ENCODE measurements at places on chromosomes 16 and 17.

GRCh38 chr17:81513753-81514488, 1.3 kb upstream of the ACTG1 start:
- DNase-seq = peak; percentile 21

- DNase-seq = no peak
Measured at GRCh38 chr17:42760652-42761581, at the start of gene RAMP2. Gene RAMP2, plus strand, starts transcription at chr17:42761227. Its CDS starts 35 bp downstream, at chr17:42761262.

DNA sequence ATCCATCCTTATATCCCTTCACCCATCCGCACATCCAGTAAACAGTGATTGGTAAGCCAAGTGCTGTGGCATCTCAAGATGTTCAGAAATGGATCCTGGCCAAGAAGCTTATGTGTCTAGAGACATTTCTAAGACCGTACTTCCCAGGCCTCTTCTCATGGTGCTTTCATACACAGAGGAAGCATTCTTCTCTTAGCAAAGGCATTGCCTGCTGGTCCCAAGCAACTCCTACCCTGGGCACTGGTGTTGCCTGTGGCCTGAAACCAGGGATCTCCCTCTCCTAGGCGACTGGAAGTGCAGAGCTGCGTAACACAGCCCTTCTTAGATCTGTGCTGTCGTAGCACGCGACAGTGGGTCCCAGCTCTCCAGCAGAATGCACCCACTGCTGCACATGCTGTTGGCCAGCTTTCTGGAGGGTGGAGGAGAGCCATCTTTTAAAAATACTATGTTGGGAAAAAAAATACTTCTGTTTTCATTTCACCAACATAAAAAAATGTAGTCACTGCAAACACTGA, 182.9 kb downstream of the CCDC182 start:
- no peak for DNase-seq

DNA sequence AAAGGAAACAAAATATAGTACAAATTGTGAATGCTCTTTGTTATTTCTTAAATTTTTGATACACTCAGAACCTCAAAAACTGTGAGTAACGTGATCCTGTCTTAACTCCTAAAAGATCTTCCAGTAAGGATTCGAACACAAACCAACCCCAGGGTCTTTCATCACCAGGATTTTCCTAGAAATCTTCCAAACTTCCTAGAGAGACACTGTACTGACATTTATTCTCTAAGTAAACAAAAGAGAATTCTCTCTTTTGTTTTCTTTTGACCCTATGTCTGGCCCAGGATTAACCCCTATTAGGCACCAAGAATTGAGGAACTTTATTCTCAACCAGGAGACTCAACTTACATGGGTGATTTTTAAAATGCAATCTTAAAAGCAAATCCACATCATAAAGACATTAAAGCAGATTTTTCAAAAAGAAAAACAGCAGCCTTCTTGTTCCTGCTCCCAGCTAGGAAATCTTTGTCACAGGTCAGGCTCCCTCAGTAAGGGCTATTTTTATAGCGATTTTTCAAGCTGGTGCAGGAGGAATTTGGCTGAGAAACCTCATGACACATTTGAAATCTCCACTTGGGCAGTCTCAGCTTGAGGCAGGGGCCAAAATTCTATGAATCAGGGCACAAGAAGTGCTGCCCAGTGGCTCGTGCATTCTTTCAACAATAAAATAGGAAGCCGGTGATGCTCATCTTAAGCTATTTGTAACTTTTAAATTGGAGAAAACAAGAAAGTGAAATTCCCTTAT, 6.2 kb upstream of the SMG1 start:
- DNase-seq = no peak

DNA sequence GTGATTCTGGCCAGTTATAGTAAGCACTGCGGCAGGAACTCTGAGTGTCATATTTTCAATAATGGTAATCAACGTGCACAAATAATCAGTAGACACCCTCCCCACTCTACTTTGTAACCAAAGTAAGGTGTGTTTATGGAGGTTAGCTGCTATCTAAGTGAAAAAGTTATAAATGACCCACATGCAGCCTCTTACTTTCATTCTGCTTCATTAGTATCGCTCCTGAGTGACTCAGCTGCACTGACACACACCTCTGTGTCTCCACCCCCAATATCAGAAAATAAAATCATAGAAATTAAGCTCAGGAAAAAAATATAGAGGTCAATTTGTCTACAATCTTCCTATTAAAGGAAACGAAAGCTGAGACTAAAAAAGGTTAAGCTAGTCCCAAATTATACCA, 64.1 kb upstream of the TRAP1 start:
- no peak for DNase-seq

DNA sequence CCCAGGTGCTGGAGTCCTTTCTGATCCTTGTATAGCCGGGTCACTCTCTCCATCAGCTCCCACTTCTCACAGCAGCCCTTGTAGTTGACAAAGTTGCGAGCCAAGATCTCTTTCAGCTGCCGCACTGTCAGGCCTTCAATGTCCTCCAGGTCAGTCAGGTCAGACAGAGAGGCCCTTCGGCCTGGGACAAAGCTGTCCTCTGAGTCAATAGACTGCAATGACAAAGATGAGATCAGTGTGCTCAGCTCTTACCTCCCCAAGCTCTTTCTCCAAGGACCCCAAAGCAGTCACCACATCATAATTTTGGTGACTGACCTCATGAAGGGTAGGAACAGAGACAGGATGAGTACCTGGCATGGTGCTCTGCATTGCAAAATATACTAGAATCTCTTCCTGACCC, 36.1 kb downstream of the LIG3 start:
- no peak for DNase-seq

DNA sequence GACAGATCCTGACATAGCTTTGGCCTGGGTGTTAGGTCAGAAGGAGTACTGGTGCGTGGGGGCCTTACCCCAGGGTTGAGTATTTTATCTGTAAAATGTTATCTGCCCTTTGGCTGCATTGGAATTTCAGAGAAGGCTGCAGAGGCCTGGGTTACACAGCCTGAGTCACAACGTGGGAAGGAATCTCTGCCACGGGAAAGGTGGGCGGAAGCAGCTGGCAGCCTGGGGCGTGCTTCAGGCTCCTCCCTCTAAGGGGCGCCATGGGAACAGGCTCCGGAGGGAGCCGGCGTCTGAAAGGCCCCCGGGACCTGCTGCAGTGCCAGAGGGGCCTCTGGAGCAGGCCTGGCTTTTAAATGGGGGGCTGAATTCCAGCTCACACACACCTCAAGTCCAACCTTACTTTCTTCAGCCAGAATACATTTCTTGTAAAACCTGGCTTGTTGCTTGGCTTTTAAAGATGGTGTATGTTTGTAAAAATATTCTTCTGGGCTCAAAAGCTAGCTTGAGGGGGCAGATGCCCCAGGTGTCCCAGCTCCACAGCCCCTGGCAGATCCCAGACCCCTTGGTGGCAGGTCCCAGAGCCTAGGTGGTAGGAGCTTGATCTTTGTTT, 142.2 kb downstream of the RAB11FIP4 start:
- no peak for DNase-seq
